B cell (primary cell): ENCODE measurements at places on chromosomes 2 and 18. TPM values are rescaled to one million over a fixed set of nuclear protein-coding genes. Genes with fewer than 3 reads are reported as not detected.

GRCh38 chr2:118062048-118062447 lies 26.2 kb upstream of the INSIG2 start:
- no peak overlapping the region for H3K4me3 ChIP-seq
- no peaks in the 10 kb centered on the region for H3K36me3 ChIP-seq
- DNase-seq: no peak
- peaks cover 5% of the 10 kb centered on the region for H3K27me3 ChIP-seq
- no peak overlapping the region for H3K27ac ChIP-seq
- H3K4me1 ChIP-seq: peaks cover 38% of the 10 kb centered on the region

PASK gene
- total RNA-seq: 144 and 184 TPM in 2 replicates

TPRKB gene
- 24.3 and 31.2 TPM in 2 replicates for total RNA-seq

GRCh38 chr2:231626449-231626848 lies 33.8 kb downstream of the TEX44 start:
- H3K36me3 ChIP-seq: no peaks in the 10 kb centered on the region
- no peak for DNase-seq
- peaks cover 3% of the 10 kb centered on the region for H3K4me1 ChIP-seq
- H3K4me3 ChIP-seq: no peak overlapping the region
- no peaks in the 10 kb centered on the region for H3K27me3 ChIP-seq

CYP27A1 gene
- total RNA-seq: 0.29 and 0.39 TPM in 2 replicates

IL36RN gene
- not detected in 2 replicates for total RNA-seq
